Right lobe of liver (tissue), 6 donors: ENCODE measurements at places on chromosomes 2 and 18. TPM values are rescaled to one million over a fixed set of nuclear protein-coding genes. Genes with fewer than 3 reads are reported as not detected.

DNA sequence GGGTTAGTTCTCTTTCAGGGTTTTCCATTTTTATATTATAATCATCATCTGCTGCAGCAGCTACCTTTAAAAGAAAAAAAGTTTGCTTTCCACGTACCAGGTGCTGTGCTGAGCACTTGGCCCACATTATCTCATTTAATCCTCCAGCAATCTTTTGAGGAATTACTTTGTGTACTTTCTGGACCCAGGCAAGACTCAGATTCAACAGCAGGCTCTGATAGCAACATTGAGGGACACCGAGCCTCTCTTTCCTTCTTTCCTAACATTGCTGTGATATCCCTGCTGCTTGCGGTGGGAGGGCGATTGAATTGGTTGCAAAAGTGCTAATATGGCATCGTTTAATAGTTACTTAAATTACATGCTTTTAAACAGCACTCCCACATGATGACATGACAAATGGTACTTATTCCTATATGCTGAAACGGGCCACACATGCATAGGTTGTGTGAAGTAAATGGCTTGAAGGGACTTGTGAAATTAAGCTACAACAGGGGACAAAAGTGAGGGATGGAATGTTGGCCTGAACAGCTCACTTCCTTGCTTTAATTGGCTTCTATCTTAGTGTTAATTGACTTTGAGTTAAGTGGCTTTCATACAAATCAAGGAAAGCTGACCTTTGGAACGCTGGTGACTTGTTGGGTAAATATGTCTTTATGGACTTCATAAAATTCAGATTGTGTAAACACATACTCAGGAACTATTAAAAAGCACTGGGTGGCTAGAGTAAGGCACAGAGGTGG lies 21.2 kb downstream of the SPRED2 start:
- peaks cover 17% of the 10 kb centered on the region for H3K4me1 ChIP-seq
- DNase-seq, result no peak
- H3K4me3 ChIP-seq, result no peak overlapping the region
- no peak overlapping the region for H3K27ac ChIP-seq
- no peaks in the 10 kb centered on the region for H3K36me3 ChIP-seq
- H3K27me3 ChIP-seq, result no peaks in the 10 kb centered on the region

DNA sequence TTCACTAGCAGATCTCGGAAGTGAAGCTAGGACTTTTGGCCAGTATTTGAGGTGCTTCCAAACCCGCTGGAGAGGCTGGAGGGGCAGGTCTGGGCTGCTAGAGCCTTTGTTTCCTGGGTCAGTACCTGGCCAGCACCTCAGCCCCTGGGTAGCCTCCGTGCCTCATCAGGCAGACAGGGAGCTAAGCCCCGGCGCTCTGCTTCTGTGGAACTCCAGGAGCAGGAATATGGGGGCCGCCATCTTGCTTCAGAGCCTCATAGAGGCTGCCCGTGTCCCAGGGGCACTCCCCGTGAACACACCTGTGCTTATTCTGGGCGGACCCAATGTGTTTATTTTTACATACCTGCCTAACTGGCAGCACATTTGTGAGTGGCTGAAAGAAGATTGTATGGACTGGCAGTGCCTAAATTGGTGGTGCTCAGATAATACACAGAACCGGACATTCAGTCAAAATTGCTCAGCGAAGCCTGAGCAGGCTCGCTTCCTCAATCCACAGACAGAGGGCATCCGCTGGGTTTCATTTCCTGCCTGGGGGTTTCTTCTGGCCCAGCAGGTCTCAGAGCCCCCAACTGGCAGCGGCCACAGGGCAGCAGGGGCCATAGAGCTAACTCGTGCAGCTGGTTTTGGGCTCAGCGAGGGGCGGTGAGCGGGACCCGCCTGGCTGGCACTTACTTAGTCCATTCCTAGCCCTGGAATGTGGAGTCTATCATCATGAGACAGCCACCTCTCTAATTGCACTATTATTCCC lies 176.8 kb upstream of the ALKAL2 start:
- no peak overlapping the region for H3K4me3 ChIP-seq
- no peaks in the 10 kb centered on the region for H3K36me3 ChIP-seq
- DNase-seq, result no peak
- no peaks in the 10 kb centered on the region for H3K4me1 ChIP-seq

- H3K27ac ChIP-seq, result no peak overlapping the region
- H3K36me3 ChIP-seq, result peaks cover 2% of the 10 kb centered on the region
- peaks cover under 1% of the 10 kb centered on the region for H3K4me1 ChIP-seq
- no peaks in the 10 kb centered on the region for H3K27me3 ChIP-seq
- no peak for DNase-seq
- H3K4me3 ChIP-seq, result no peak overlapping the region
Observed at GRCh38 chr2:24711865-24712264, 81.3 kb downstream of the PTRHD1 start.

DNA sequence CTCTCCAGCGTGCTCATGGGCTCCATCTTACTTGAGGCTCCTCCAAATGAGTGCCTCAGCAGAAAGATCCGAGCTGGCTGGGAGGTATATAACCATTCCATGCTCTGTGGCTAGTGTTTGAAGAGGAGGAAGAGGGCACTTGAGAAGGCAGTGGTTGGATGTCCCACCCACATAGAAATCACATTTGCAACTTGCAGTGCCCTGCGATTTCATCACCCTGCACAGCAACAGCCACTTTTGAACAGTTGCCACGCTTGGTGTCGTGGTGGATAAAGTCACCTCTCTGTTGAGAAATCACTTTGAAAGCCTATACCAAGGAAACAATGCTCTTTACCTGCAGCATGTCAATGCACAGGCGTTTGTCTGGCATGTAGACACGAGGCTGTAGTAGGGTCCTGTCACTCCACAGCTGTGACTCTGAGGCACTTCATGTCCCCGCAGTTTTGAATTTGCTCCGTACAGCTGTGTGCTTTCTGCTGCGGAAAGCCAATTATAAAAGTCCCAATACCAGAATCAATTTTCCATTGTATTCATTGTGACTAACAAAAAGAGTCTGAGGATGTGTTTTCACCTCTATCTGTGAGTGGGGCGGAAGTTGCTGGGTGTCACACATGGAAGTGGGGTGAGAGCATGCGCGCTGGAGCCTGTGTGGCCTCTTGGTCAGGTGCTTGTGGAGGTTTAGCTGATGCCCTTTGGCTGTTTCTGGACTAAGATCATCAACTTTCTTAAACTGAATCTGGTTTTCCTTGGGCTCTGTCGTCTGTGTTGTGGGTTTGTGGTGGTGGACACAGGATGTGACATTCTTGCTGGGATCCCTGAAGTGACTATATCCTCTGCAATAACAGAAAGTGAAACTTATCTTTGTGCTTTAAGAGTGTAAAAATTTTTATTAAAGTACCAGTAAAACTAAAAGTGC lies 2.8 kb downstream of the CNDP2 start:
- H3K36me3 ChIP-seq, result peaks cover 3% of the 10 kb centered on the region
- H3K27ac ChIP-seq, result peak overlapping the region; percentile 92
- peak overlapping the region; percentile 19 for H3K4me3 ChIP-seq
- peaks cover 43% of the 10 kb centered on the region for H3K4me1 ChIP-seq
- no peaks in the 10 kb centered on the region for H3K27me3 ChIP-seq
- DNase-seq, result peak; percentile 88

GRCh38 chr2:103135679-103136078 lies 373.8 kb downstream of the TMEM182 start:
- no peaks in the 10 kb centered on the region for H3K36me3 ChIP-seq
- H3K27ac ChIP-seq, result no peak overlapping the region
- no peak overlapping the region for H3K4me3 ChIP-seq
- no peak for DNase-seq
- H3K27me3 ChIP-seq, result no peaks in the 10 kb centered on the region

DNA sequence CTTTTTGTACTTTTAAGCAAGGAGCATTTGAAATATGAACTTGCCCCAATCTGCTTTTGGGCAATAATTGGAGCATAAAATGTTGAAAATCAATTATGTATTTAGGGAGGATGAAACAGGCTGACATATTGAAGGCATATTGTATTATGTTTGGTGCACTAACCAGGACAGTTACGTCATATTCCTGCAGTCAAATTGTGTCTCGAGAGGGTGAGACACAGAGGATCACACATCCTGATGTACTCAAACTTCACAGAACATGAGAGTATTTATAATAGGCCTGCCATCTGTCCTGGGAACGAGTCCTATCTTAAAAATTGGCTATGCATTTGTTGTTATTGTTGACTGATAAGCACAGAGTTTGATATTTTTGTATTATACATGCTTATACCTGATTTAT lies 44.7 kb downstream of the TANC1 start:
- H3K36me3 ChIP-seq, result no peaks in the 10 kb centered on the region
- H3K27me3 ChIP-seq, result no peaks in the 10 kb centered on the region
- no peak overlapping the region for H3K27ac ChIP-seq
- no peaks in the 10 kb centered on the region for H3K4me1 ChIP-seq
- H3K4me3 ChIP-seq, result no peak overlapping the region
- DNase-seq, result no peak

DNA sequence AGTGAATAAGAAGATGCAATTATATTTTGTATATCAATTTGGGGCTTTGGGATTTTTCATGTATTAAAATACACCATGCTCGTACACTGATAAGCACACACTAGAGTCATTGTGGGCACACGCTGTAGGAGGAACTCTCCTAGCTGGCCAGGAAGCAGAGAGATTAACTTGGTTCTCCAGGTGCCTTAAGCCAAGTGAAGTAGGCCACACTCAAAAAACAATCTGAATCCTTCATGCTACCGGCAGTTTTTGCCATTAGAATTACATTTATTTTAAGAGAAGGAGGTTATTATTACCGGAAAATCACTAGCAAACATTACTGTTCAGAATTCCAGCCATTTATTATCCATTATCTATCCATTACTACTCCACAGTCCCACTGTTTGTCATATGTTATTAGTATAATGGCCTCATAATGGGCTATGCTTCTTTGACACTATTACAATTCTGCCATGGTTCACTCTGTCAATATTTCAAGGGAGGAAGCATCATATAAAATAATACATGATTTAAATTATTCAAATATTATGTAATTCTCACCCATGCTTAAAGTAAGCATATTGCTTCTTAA lies 214.4 kb downstream of the L3MBTL4 start:
- H3K4me3 ChIP-seq, result no peak overlapping the region
- no peaks in the 10 kb centered on the region for H3K36me3 ChIP-seq
- no peaks in the 10 kb centered on the region for H3K27me3 ChIP-seq
- DNase-seq, result no peak
- no peaks in the 10 kb centered on the region for H3K4me1 ChIP-seq

- no peaks in the 10 kb centered on the region for H3K4me1 ChIP-seq
- no peak overlapping the region for H3K4me3 ChIP-seq
- H3K27me3 ChIP-seq, result no peaks in the 10 kb centered on the region
- DNase-seq, result no peak
Observed at GRCh38 chr2:224417361-224417729, 15.4 kb upstream of the FAM124B start.

DNA sequence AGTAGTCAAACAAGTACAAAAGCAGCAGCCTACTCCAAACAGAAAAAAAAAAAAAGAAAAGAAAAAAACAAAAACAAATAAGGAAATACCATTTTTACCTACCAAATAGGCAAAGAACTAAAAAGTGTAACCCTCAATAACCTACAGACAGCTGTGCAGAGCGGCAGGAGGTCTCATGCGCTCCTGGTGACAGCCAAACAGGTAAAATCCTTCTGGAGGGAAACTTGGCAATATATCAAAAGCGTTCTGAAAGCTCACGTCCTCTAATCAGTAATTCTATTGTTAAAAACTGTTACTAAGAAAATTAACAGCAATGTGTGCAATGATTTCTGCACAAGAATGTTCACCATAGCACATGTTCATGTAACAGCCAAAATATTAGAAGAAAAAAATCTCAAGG lies 105.6 kb downstream of the AFF3 start:
- no peak for DNase-seq
- no peak overlapping the region for H3K27ac ChIP-seq
- H3K4me1 ChIP-seq, result no peaks in the 10 kb centered on the region
- H3K27me3 ChIP-seq, result no peaks in the 10 kb centered on the region
- no peak overlapping the region for H3K4me3 ChIP-seq

- H3K4me1 ChIP-seq, result no peaks in the 10 kb centered on the region
- no peaks in the 10 kb centered on the region for H3K36me3 ChIP-seq
- no peak overlapping the region for H3K27ac ChIP-seq
- DNase-seq, result no peak
Observed at GRCh38 chr18:75127143-75128021, 81.6 kb downstream of the PTGR3 start.

GRCh38 chr18:67644226-67644625 lies 127.7 kb upstream of the DSEL start:
- no peaks in the 10 kb centered on the region for H3K36me3 ChIP-seq
- DNase-seq, result no peak
- no peak overlapping the region for H3K4me3 ChIP-seq
- H3K4me1 ChIP-seq, result no peaks in the 10 kb centered on the region
- H3K27me3 ChIP-seq, result no peaks in the 10 kb centered on the region

DNA sequence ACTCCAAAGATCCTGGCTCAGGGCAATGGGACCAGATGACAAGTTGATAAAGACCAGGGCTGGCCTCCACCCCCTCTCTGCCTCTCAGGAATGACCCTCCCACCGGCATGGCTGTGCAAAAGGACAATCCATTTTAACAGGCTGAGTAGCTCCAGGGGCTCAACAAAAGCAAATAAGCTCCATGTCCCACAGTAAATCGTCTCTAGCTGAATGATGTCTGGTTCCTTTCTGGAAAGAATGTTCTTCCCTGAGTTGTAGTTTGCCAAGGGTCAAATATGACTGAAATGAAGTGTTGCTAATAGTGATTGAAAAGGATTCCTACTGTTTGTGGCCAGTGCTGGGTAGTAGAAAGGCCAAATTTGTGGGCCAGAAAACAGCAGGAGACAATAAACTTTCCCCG lies 434.4 kb upstream of the ETAA1 start:
- DNase-seq, result no peak
- H3K27ac ChIP-seq, result no peak overlapping the region
- H3K27me3 ChIP-seq, result no peaks in the 10 kb centered on the region
- no peak overlapping the region for H3K4me3 ChIP-seq

DNA sequence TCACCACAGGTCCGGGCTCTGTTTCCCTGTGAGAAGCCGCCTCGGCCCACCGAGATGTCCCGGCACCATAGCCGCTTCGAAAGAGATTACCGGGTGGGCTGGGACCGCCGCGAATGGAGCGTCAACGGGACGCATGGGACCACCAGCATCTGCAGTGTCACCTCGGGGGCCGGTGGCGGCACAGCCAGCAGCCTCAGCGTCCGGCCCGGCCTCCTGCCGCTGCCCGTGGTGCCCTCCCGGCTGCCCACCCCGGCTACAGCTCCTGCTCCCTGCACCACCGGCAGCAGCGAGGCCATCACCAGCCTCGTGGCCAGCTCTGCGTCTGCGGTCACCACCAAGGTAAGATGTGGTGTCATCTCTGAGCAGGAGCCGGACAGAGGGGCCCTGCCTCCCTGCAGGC lies 177.2 kb downstream of the KLHL29 start:
- H3K27me3 ChIP-seq, result no peaks in the 10 kb centered on the region
- H3K27ac ChIP-seq, result no peak overlapping the region
- H3K4me3 ChIP-seq, result no peak overlapping the region
- H3K36me3 ChIP-seq, result no peaks in the 10 kb centered on the region

- no peak overlapping the region for H3K4me3 ChIP-seq
- no peak for DNase-seq
- H3K36me3 ChIP-seq, result peaks cover 14% of the 10 kb centered on the region
Observed at GRCh38 chr2:234075518-234075915, 25.0 kb downstream of the SPP2 start.

- no peaks in the 10 kb centered on the region for H3K36me3 ChIP-seq
- no peaks in the 10 kb centered on the region for H3K27me3 ChIP-seq
- no peak overlapping the region for H3K4me3 ChIP-seq
- no peak overlapping the region for H3K27ac ChIP-seq
Observed at GRCh38 chr2:99880964-99881294, 261.5 kb downstream of the AFF3 start.

CAVIN2 gene
- total RNA-seq, result 8.5 TPM

TXNDC2 gene
- not detected for total RNA-seq

NR4A2 gene
- total RNA-seq, result 0.51 TPM

NAT8 gene
- total RNA-seq, result 27.4 TPM

IL1RL2 gene
- 2.8 TPM for total RNA-seq

NTSR2 gene
- not detected for total RNA-seq
